ENCODE measurements at places on chromosomes 16 and 17.

- DNase-seq: no peak
Observed at GRCh38 chr16:17307504-17307903, 163.3 kb downstream of the XYLT1 start.

- DNase-seq: no peak
Observed at GRCh38 chr17:73463821-73464220, 152.0 kb upstream of the CDC42EP4 start.

GRCh38 chr17:77341069-77341541 lies 200.3 kb downstream of the SEC14L1 start:
- DNase-seq: no peak

DNA sequence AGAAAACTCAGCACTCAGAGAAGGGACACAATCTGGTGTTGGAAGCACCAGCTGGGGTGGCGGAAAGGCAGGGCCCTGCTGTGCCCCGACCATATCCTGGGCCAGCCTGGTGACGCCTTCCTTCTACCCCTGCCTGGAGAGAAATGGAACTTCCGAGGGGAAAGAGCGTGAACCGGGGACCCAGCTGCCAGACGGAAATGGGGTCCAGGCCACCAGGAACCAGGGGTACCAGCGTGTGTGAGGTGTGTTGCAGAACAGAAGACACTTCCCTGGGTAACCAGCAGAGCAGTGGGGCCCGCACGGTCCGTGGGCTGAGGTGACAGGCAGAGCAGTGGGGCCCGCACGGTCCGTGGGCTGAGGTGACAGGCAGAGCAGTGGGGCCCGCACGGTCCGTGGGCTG lies 6.8 kb downstream of the RAB40B start:
- no peak for DNase-seq

DNA sequence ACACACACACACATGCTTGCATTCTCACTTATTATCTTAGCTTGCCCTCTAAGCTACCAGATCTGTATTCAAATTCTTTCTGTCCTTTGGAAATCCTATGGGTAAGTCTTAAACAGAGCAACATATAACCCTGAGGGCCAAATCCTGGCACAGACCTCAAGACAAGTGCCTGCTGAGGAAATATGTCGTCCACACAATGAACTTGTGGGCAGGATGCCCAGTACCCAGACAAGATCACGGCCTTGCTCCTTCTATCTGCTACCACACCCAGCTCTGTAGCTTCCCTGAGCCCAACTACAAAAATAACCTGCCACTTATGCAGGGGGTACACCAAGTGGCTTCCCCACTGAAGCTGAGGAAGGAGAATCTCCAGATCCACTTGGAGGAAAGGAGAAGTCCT lies 37.3 kb upstream of the FA2H start:
- DNase-seq: no peak

DNA sequence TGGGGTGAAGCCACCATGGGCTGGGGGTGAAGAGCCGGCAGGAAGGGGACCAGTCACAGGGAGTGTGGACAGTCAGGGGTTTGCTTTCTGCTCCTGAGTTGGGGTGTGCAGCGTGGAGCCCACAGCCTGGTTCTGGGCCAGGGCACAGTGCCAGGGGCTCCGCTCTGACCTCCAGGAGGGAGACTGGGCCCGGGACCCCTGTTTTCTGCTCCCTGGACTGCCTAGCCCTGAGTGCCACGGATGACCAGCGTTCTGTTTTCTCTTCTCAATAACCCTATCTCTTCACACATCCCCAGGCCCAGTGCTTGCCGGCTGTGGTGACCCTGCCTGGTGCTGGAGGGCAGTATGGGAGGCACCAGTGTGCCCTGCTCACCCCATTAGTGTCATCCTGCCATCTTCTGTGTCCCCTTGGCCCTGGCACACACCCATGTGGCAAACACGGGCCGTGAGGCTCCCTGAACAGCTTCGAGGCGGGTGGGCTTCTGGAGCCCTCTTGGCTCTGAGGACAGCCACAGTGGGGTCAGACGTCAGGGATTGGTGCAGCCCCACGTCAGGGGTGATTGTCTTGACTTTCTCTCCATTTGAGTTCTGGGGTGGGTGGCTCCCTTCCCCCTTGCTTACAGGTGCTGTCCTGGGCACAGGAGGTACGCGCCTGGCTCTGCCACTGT lies 1.1 kb downstream of the CEMP1 start:
- DNase-seq: no peak

DNA sequence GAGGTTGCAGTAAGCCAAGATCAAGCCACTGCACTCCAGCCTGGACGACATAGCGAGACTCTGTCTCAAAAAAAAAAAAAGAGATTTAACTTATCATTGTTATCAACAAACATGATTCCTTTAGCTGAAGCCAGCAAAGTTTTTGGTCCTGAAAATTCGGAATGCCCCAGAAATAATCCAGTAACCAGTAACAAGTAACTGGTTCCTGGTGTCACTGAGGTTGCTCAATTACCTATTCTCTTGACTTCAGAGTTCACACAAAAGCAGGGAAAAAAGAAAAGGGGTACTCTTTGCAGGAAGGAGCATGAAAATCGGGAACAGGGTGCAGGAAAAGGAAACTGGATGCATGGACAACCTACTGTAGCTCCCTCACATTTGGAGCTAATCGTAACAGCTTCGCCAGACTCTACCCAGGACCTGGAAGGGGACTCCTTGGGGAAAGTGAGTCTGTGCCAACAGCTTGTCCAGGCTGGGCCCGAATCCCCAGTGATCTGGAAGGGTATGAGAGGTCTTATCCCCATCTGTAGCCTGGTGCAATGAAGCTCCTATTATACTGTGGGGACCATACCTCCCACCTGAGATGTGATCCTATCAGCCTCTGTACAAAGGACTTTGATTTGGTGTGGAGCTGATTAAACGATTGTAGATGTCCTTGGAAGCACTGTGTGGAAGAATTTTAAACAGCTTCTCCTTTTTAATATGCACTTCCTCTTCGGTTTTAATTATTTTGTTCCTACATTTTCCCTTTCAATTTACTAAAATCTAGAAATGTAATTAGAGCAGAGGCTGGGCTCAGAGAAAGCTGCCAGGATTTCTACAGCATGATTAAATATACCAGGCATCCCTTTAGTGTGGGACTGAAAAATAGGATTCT lies 3.4 kb upstream of the SPOP start:
- DNase-seq: no peak

DNA sequence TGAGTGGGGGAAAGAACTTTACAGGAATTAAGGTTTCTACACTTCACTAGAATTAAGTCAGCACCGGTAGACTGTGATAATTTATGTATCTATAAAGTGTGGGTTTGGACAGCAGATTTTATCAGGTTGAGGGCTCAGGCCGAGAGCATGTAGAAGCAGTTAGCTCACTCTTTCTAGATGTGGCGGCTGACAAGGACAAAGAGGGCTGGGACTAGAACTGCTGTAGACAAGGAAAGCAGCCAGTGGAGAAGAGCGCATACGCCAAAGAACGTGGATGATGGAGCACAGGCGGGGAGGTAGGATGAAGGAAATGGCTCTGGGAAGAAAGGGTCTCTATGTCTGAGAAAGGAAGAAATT lies 504 bp upstream of the GOSR1 start:
- peak; percentile 54 for DNase-seq

- peak; percentile 70 for DNase-seq
Observed at GRCh38 chr17:82205720-82206508, 6.7 kb downstream of the CCDC57 start.

DNA sequence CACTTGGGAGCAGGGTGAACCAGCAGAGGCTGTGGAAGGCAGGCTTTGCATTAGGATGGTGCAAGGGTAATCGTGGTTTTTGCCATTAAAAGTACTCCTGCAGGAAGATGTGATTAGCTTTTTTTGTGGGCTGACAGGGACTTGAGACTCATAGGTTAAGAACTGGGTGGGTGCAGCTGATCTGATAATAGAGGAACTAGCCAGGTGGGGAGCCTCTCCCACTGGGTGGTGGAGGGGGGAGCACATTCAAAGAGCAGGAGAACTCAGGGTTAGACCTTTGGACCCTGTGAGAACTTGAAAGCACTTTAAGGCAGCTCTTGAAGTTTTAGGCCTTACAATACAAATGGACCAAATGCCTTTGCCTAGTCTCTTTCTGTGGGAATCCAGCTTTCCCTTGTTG lies 32.4 kb downstream of the CCL4 start:
- no peak for DNase-seq

DNA sequence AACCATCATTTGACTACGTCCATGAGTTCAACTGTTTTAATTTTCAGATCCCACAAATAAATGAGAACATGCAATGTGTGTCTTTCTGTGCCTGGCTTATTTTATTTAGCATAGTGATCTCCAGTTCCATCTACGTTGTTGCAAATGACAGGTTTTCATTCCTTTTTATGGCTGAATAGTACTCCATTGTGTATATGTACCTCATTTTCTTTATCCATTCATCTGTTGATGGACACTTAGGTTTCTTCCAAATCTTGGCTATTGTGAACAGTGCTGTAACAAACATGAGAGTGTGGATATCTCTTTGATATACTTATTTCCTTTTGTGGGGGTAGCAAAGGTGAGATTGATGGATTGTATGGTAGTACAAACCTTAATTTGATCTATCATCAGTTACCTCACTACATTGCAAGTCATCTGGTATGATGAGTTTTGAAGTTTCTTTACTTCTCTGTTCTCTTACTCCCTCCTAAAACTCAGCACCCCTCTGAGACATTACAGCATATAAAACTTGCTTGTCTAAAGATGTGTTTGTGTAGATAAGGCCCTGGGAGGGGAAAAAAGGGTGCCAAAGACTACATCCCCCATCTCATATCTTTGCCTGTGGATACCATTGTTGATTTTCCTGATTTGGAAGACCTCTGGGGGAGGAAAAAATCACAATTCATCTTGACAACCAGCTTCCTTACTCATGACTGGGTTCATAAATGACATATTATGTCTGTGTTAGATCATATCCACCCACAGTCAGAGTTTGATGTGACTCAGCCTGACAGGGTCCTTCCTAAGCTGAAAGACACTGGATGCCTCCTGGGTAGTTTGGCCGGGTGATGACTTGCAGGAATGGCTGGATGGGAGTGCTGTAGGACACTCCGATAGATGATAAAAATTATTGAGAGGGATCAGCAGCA lies 47.6 kb downstream of the ABCA9 start:
- DNase-seq: no peak

DNA sequence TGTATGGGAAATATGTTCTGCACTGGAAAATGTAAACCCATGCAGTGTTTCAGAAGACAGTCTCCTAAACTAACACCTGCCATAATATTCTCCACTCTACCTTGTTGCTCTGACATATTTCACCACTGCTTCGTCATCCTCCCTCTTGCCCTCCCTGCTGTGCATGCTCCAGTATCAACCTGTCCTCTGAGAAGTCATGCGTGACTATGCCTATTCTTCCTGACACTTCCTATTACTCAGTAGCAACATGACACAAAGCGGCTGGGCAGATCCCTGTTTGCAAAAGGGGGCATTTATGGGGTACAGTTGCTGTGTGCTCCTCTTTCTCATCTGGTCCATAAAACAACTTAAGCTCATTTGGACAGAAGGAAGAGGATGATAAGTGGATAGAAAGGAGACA lies 805.6 kb upstream of the EEF2KMT start:
- DNase-seq: no peak

GRCh38 chr17:78954684-78955083 lies 25.0 kb downstream of the LGALS3BP start:
- DNase-seq: no peak

DNA sequence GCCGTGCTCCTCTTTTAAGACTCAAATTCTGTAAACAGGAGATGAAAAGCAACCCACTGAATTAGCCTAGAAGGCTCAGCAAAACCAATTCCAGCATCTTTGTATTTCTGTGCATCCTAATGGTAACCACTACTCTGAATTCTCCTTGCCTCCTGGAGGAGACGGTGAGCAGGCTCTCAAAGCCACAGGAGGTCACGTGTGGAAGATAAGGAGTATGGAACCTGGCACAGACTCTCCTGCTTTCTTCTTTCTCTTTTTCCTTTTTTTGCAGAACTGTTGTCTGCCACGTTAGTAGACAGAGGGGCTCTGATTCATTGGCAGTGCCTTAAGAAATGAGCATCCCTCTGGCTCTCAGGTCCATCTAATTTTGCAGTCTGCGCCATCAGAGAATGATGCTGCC lies 44.4 kb downstream of the VPS53 start:
- DNase-seq: no peak

DNA sequence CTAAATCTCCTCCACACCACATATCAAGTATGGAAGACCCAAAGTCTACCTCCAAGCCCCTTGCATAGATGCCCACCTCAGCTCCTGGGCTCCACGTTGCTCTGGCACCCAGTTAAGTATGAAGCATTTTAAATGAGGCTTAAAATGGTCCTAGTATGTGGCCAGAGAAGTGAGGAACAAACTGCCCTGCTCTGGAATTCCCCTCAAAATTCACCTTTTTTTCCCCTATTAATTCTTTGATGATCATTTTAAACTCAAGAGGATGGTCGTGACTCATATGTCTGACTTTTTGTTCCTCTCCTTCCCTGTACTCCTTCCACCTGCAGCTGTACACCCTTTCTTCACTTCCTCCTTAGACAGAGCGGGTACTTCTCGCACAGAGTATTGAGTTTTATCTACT lies 234.5 kb upstream of the MYOCD start:
- DNase-seq: no peak

- DNase-seq: no peak
Observed at GRCh38 chr17:59767176-59767575, 59.7 kb downstream of the VMP1 start.

- no peak for DNase-seq
Observed at GRCh38 chr17:5416901-5417300, 2.6 kb downstream of the NUP88 start.

- no peak for DNase-seq
Observed at GRCh38 chr17:12603566-12603965, 62.1 kb upstream of the MYOCD start.

DNA sequence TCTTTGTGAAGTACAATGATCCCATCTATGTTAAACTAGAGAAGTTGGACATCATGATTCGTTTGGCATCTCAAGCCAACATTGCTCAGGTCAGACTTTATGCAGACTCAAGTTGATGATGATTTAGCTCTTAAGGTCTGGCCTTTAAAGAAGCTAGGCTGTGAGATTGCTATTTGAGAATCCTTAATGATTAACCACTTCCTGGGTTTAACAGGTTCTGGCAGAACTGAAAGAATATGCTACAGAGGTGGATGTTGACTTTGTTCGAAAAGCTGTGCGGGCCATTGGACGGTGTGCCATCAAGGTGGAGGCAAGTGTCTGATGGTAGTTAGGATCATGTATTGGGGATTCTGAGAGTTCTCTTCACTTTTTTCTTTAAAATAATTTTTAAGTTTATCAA lies 40.3 kb downstream of the AP2B1 start:
- no peak for DNase-seq

GRCh38 chr16:10738231-10739077 lies 5.2 kb upstream of the NUBP1 start:
- DNase-seq: no peak

- DNase-seq: no peak
Observed at GRCh38 chr17:17295141-17295540, 8.0 kb upstream of the NT5M start.
